ENCODE measurements at places on chromosomes 5 and 9.

DNA sequence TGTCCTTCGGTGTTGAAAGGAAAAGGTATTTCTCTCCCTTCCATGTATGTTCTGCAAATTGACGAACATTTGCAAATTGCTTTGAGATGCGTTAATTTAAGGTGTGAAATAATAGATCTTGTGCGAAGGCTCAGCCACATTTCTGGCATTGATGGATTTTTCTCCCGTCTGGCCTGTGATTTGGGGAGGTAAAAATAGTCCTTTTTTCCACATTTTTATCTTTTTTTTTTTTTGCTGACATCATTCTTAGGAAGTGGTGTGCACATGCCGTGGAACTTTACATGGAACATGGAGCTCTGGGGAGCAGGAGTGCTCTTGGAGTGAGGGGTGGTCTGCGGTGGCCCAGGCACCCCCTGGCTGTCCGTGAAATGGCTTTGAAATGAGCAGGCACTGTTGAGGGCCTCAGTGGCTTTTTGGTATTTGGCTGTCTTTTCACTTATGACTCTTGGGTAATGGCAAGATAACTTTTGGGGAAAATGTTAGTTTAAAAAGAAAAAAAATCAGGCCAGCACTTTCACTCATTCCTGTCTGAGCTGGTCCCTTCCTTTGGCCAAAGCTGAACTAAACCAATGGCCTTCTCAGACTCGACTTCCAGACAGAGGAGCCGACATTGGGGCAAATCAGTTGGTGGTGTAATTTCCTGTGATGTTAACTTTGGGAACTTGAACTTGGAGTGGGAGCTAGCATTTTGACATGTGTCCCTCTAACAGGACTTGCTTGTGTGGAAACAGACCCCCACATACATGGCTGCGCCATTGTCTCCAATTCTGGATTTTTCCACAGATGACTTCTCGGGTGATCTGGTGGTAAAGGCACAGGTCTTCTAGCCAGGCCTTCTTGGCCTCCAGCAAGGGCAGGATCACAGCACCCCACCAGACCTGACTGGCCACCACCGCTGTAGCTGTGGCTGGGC is 4.2 kb downstream of the NEK6 start:
- DNase-seq: no peak

- no peak for DNase-seq
Observed at GRCh38 chr5:84063041-84063440, 321.6 kb downstream of the EDIL3 start.

GRCh38 chr9:133701981-133702797 is 36.0 kb downstream of the SARDH start:
- peak; percentile 50 for DNase-seq

- DNase-seq: no peak
Observed at GRCh38 chr9:133124123-133124906, 3.3 kb upstream of the RALGDS start.

DNA sequence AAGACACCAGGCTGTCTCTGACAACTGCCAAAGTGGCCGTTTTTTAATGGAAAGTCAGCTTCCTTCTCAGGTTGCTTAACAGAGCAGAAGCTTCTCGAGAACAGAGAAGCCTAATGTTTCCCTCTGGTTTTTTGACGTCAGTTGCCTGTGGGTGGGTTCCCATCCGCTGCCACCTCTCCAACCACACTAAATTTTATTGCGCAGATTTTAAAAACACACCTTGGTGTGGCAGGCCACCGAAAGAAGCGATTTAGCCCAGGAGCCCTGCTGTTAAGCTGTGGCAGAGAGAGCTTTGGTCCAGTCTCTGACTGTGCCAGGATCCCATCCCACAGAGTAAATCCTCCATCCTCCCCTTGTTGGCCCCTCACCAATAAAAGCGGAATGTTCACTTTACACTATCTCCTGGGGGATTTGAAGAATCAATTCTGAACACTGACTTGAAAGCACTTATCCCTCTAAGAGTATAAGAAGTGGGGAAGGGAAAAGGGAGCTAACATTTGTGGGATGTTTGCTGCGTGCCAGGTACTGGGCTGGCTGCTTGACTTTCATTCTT is 181.6 kb downstream of the AOPEP start:
- no peak for DNase-seq

DNA sequence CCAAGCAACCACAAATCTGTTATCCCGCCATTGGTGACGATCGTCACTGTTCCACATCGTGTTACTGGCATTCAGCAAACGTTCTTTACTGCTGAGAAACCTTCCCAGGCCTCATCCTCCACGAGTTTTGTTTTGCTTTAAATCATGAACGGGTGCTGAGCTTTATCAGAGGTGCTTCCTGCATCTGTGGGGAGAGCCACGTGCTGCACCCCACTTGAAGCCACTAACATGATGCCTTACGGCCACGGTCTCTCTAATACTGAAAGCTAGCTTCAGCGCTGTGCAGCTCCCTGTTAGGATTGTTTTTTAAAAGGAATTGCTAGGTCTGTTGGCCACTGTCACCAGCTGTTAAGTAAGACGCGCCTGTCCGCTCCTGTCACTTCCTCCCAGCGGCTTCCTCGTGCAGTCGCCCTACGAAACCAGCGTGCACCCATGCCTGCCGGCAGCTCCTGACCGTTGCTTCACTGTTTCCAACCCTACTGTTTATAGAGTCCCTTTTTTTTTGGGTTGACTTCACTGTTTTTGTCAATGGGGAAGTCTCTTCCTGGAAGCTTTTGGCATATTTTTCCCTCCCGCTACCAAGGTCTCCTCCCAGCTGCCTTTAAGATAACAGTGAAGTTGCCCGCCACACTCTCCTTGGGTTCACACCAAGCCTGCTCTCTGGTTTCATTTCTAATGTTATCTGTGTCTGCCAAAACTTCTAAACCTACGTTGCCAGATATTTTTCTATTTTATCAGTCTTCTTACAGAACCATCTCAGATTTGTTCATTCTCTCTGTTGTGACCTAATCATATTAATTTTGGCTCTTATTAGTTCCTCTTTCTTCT is 20.3 kb downstream of the LPCAT1 start:
- no peak for DNase-seq

DNA sequence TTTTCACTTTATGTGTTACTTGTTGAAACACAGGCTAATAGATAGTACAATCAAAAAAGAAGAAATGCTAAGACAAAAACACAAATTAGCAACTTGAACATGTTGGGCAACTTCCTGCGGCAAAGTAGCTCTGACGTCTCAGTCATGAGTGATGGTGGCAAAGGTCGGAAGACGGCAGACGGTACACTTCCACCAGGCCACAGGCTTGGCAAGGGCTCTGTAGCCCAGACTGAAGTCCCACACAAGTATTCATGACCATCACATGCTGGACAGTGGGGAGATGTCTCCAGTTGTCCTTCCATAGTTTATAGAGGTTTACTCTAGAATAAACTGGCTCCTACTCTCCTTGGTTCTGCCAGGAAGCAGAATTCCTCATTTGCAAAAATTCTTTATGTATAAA is 831.3 kb downstream of the MTRR start:
- DNase-seq: no peak

DNA sequence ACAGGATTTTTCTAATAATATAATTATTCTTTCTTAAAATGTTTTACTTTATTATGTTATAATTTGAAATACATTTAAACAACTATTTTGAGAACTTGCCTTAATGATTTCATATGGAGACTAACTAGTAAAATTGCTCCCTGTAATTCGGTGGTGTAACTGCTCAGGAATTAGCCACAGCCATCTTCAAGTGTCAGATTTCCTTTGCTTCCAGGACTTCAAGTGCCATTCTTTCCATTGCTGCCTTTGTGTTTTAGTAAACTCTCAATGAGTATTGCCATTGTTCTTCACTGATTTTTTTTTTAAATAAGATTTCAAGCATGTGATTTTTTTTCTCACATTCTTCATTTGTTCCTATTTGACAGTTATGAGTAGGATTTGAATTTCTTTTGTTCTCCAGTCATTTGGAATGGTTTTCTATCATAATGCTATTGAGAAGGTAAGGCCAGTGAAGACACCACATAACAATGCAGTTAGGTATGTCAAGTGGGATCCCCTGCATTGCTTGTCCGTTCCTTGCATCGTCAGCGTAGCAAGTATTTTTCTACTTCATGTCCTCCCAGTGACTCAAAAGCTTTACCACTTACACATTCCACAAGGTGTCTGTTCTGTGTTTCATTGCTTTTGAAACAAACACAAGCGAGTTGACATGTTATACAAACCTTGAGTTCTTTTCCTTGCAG is 83.7 kb downstream of the LNPEP start:
- DNase-seq: no peak

DNA sequence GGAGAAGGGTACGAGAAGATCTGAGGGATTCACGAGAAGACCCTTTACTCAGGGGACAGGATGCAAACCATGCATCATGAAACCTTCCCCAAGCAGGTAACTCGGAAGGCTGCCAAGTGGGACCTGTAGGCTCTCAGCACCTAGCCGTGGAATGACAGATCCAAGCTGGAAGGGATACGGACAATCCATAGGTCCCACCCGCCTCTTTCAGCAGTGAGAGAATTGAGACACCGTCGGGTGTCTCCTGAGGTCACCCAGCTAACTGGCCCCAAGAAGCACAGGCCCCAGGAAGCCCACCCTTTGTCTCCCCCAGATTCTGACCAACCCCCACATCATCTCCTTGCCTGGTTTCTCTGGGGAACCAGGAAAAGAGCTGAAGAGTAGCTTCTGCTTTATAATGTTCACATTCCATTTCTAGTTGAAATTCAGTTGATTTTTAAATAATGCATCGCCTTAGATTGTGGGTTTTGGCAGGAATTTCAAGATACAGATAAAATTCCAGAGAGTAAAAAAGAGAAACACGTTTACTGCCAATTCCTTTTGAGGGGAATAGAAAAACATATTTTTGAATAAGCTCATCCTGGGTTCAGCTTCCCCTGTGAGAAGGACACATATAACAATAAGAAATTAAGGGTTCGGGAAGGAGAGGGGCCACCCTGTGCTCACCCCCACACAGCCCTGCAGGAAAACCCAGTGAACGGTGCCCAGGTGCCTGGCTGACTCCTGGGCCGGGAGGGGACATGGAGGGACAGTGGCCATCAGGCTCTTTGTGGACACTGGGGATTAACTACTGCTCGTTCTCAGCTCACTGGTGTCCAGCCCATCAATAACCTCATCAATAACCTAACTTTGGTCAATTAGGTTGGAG is 51.1 kb downstream of the NSUN2 start:
- DNase-seq: no peak

DNA sequence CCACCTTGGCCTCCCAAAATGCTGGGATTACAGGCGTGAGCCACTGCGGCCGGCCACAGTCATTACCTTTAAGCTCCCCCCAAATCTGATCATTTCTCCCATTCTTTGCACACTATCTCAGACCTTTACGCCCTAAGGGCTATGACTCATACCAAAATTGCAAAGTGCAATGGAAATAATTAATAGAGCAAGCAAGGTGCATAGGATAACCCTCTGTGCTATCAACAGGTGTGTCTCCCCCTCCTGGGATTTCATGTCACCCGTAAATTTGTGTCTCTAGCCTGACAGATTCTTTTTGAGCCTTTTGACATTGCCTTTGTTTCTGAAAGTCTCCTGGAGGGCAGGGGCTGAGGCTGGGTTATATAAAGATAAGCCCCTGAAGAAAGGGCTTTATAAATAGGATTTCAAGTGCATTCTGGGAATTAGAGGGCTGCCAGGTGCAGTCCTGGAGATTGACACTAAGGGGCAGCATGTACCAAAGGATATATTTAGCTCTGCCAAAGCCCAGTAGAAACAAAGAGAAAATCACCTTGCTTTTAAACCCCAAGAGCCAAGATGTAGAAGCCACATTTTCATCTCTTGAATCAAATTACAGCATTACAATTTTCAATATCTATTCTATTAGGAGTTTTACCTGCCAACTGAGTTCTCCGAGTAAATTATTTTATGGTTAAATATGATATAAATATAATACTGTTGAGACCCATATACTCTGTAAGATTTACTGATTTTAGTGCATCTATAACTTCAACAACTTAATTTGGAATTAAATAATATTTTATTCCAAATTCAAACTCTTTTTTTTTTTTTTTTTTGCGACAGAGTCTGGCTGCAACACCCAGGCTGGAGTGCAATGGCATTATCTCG is 18.2 kb downstream of the S100Z start:
- peak; percentile 17 for DNase-seq

Data from activated T-helper 1 cell treated with anti-CD3 and anti-CD28 coated beads, Interleukin-2, amount 50 U/mL, for 16 hours (primary cell).